GM12878 (cell line): ENCODE measurements at places on chromosomes 3 and 15. TPM values are rescaled to one million over a fixed set of nuclear protein-coding genes. Genes with fewer than 3 reads are reported as not detected.

DNA sequence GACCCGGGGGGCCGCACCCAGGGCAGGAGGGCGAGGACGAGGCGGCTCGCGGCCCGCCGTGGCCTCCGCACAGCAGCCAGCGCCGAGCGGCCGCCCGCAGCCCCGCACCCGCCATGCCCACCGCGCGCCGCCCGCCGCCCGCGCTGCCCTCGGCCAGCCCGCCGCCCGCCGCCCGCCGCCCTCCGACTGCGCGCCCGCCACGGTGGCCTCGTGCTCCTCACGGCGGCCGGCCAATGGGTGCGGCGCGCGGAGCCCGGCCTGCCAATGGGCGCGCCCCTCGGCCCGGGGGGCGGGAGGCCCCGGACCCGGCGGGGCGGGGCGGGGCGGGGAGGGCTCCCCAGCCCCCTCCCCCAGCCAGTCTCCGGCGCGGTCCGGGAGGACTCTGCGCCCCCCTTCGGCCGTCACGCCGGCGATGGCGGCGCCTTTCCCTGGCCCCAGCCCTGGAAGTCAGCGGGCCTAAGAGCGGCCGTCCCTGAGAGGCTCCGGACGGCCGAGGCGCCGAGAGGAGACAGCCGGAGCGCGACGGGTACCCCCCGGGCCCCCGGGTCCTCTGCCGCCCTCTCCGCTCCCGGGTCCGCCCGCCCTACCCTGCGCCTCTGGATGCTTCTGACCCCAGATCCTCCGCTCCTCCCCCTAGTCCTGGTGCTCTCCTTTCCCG, at the start of gene NT5DC2:
Gene NT5DC2, minus strand, starts transcription at position 235 of the 658 bp plus-strand sequence. Its CDS starts 120 bp downstream, at position 115.
- DNase-seq: no peak

DNA sequence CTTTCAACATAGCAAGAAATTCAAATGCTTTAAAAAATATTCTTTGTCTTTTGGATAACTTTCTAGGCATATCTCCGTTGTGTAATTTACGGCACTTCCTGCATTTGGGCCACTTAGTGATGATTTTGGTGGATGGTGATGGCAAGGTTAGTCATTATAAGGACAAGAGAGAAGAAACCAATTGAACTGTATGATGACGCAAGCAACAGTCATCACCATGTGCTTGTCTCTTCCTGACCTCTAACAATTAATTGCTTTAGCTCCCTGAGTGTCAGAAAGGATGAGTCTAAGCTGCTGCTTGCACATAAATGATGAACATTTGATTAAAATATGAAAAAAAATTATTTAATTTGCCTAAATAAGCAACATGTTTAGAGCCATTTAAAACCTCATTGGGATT, 11.3 kb upstream of the P2RY12 start:
- DNase-seq: no peak

GRCh38 chr3:53763353-53763752, 82.9 kb downstream of the CHDH start:
- no peak for DNase-seq

DNA sequence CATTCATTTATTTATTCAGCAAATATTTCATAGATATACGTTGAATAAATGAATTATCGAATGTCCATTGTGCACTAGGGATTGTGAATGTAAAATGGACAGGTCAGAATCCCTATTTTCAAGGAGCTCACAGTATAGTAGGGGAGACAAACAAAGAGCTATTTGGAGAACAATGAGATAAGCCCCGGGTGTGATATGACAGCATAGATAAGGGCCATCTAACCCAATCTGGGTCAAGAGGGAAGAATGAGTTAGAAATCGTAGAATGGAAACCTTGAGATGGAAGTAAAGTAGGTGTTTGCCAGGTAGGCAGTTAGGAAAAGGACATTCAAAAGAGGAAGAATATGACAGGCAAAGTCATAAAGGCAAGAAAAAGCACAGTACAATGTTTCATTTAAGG, 132.2 kb upstream of the GOLGA6L4 start:
- no peak for DNase-seq

DNA sequence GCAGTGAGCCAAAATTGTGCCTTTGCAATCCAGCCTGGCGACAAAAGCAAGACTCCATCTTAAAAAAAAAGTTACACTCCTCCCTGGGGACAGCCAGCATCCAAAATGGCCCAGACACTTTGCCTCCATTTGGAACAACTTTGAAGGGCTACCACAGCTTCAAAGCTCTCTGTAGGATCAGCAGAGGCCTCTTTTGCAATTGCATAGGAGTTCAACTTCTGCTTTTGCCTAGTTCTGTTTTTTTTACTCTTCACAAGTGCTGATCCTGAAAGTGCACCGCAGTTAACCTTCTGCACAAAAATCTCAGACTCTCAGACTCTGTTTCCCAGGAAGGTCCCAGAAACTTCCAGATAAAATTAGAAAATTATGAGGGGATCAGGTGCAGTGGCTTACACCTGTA, 25.2 kb upstream of the SLC4A7 start:
- no peak for DNase-seq

DNA sequence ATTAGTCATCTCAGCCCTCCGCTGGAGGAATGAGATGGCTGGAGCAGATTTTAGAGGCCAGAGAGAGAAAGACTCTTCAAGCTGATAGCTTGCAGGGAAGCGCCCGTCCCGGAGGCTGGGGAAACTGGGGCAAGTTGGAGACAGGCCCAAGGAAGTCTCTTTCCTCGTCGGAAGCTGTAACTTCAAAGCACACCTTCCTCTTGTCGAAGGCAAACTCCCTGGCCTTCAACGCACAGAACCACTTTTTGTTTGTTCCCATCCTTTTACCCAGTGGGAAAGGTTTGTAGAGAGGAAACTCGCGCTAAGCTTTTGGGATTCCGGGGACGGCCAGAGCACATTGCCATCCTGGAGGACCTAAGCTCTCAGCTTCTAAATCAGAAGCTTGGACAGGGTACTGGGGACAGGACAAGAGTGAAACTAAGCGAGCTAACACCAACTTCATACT, 900 bp upstream of the EOMES start:
- DNase-seq: no peak

GRCh38 chr15:72306211-72306785, 13.7 kb downstream of the CELF6 start:
- DNase-seq: no peak

- DNase-seq: no peak
Observed at GRCh38 chr3:4897765-4898453, 81.3 kb upstream of the BHLHE40 start.

DNA sequence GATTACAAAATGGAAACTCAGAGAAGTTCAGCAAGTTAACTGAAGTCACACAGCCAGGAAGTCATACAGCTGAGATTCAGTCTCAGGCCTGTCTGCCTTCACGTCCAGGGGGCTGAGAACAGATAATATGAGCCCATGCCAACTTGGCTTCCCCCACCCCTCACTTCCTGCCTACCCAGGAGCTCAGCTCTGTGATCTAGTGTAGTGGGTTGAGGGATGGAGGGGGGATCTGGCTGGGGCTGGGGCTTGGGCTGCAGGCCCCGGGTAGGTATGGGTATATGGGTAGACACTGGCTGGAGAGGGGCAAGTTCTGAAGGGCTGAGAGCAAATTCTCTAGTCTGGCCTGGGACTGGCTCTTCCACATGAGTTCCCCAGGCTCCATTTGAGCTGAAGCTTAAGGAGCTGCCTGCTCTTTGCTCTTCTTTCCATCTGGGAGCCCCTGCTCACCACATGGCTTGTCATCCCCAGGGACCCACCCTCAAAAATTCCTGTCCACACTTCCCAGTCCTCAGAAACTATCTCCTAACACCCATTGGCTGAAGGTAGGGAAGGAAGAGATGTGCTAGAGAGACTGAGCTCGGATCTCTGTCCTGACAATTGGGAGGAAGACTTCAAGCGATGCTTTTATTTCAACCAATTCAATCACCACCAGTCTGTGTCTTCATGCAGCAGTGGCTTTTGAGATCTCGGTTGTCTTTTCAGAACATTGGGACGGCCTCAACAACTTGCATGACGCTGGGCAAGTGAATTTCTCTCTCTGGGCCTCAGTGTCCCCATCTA, 2.0 kb downstream of the RASGRF1 start:
- no peak for DNase-seq

GRCh38 chr15:85649372-85649771, 145.4 kb downstream of the KLHL25 start:
- no peak for DNase-seq

DNA sequence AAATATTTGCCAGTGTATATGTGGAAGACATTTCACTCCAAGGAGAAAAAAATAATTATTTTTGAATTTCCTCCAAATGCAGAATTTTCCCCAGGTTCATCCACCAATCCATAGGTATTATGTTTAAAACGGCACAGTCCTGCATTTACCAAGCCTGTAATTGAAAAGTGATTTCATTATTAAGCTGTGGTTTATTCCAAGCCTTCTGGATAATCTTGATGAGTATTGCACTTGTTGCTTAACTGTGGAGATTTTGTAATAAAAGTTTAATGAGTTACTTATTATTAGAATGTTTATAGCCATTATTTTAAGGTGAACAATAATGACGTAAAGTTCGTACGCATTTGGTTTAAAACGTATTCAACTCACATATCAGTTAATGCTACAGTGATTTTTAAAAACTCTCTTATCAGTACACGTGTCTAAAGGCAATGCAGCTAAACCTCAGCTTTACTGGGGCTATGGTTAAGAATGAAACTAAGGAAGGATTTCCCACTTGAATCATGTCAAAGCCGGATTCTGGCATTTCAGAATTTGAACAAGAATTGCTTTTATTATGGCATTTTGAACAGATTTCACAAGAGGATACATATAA, 283.9 kb downstream of the MECOM start:
- no peak for DNase-seq

- DNase-seq: no peak
Observed at GRCh38 chr15:59699810-59700431, 10.8 kb upstream of the BNIP2 start.

DNA sequence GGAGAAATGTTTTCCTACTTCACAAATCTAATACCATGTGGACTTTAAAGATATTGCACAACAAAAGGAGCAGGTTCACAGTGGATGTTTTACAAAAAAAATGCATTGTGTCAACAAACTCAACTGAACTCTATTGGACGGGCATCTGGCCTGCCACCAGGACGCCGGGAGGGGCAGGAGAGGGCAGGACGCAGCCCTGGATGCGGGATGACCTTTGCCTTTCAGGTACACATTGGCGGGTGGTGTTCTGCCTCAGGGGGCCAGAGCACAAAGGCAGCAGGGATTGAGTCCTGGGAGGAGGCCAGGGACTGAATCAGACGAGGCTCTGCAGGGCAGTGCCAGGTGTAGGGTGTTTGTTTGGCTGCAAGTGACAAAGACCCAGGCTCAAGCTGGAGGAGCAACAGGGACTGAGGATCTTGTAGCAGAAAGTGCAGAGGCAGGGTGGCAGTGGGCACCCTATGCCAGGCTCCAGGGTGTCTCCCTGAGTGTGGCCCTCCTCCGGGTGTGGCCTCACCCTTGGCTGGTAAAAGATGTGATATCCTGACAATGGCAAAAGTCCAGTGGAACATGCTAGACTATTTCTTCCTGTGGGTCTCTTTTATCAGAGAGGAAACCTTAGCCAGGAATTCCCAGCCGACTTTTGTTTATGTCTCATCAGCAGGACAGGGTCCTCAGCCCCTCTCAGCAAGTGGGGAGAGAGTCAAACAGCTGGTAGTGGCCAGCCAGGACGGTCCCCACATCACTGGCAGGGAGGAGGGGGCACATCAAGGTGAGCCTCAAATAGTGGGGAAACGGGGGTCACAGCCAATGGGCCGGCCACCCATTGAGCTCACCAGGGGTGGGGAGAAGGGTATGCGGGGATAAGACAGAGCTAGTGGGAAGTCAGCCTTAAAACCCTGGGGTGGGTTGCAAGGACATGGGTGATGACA, 29.7 kb upstream of the KLF13 start:
- no peak for DNase-seq

- DNase-seq: no peak
Observed at GRCh38 chr3:190495796-190496195, 18.1 kb upstream of the IL1RAP start.

DNA sequence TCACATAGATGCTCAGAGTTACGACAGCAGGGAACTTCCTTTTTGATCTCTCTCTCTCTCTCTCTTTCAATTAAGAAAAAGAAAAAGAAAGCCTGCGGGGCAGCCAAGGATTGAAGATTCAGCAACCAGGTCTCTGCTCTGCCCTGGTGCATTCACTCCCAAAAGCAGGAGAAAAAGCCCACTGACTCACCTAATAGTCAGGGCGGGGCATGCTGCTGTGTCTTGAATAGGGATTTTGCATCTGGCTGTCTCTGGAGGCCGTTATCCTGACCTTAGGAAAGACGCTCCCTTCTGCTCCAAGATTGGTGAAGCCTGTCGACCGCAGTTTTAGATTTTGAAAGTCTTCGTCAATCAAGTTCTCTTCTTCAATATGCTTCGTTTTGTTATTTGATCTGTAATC, 20.8 kb upstream of the ITGB5 start:
- DNase-seq: no peak

DNA sequence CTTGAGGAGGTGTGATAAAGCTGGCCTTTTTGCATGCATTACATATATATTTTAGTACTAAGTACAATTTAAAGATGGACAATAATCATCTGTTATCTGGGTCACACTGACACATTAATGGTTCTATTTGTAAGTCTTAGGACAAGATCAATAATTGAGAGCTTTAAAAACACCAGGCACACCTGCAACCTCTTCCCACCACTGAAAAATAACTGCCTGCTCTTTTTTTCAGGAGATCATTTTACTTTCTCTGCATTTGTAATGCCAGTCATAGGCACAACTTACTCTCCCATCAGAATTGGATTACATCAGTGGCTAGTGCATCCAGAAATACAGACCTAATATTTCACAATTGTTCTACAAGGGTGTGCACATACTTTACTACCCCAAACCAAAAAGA, 149.8 kb downstream of the MECOM start:
- DNase-seq: no peak

- no peak for DNase-seq
Observed at GRCh38 chr15:84982301-84982920, 755 bp downstream of the PDE8A start.

GRCh38 chr3:128382221-128382807, 84.4 kb downstream of the DNAJB8 start:
- no peak for DNase-seq

DNA sequence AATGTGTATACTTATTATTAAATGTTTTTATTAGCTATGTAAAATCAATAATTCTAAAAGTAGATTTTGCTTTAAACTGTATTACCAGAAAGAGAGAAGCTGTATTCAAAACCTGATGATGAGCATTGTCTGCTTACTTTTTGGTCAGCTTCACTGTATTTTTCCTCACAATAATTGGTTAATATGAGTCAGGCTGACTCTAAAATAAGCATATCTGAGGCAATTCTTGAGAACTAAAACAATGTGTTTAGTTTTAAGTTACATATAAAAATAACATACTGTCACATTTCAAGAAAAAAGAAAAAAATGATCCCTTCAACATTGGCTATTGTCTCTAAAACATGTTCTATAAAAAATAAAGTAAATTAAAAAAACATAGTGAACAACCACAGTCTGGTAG, 66.1 kb downstream of the EPHA3 start:
- DNase-seq: no peak

GRCh38 chr3:184662187-184662586, 49.7 kb downstream of the MAGEF1 start:
- no peak for DNase-seq

The LRRC31 gene
- total RNA-seq: not detected in 2 replicates

The CAND2 gene
- 1.6 and 1.9 TPM in 2 replicates for total RNA-seq

The LYZL4 gene
- not detected in 2 replicates for total RNA-seq

The CNTN3 gene
- total RNA-seq: not detected in 2 replicates

The COL7A1 gene
- 0.64 and 1.9 TPM in 2 replicates for total RNA-seq

The FGF12 gene
- not detected in 2 replicates for total RNA-seq

The GOLGA6D gene
- not detected in 2 replicates for total RNA-seq

The CD200 gene
- total RNA-seq: 27.8 and 29.2 TPM in 2 replicates

The RAD54L2 gene
- 23.8 and 24.7 TPM in 2 replicates for total RNA-seq

The GUCA1C gene
- total RNA-seq: not detected in 2 replicates
